ENCODE measurements at places on chromosomes 5 and 9.
A peak's percentile ranks its signal among the peaks of the same experiment; 100 is the strongest.

DNA sequence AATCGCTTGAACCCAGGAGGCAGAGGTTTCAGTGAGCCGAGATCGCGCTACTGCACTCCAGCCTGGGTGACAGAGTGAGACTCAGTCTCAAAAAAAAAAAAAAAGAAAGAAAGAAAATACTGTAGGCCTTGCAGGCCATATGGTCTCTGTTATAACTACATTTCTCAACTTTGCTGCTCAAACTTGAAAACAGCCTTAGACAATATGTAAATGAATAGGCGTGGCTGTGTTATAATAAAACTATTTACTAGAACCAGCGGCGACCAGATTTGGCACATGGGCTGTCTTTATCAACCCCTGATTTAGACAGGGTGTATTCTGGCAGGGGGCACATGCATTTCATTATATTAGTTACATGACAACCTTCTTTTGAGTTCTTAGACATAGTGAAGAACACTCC lies 130.0 kb downstream of the C9orf152 start:
- no peak for DNase-seq

DNA sequence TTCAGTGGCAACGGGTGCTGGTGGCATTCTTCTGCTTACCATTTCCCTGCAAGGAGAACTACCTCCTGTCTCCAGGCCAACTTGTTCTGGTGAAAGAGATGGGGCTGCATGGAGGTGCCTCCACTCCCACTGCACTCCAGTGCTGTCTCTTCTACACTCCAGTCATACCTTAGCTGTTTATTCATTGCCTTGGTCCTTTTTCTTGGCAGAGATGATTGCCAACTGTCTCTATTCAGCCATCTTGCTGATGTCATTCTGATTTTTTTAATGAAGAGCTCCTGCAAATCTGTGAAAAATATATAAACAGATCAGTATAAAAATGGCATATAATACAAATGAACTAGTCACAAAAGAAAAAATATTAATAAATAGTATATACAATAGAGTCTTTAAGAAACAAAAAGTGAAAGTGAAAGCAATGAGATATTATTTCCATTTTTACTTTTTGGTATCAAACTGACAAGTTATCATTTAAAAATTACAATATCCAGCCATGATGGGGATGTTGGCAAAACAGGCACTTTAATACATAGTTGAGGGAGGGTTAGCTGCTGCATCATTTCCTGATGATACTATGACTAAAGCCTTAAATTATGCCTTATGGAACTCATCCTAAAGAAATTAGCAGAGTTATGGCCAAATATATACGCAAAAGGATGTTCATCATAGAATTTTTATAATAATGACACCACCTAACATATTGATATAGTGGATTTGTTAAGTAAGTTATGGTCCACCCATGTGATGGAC lies 109.4 kb downstream of the CARTPT start:
- DNase-seq: no peak

DNA sequence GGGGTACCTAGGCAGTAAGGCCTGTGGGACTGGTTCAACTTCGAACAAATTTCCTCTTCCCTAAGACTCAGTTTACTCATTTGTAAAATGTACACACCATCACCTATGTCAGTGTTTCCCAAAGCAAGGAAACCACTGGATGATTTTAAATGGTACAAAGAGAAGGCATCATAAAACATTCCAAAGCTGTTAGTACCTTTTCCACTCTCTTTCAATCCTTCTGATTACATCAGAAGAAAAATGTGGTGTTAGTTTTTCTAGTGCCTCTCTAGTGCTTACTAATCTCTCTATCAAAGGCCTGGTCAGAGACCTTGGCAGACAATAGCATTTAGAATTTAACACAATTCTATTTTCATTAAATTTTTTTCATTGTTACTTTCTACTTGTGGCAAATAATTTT lies 18.1 kb downstream of the NR6A1 start:
- no peak for DNase-seq

GRCh38 chr9:6055216-6055615 lies 39.8 kb upstream of the RANBP6 start:
- DNase-seq: peak; percentile 75

DNA sequence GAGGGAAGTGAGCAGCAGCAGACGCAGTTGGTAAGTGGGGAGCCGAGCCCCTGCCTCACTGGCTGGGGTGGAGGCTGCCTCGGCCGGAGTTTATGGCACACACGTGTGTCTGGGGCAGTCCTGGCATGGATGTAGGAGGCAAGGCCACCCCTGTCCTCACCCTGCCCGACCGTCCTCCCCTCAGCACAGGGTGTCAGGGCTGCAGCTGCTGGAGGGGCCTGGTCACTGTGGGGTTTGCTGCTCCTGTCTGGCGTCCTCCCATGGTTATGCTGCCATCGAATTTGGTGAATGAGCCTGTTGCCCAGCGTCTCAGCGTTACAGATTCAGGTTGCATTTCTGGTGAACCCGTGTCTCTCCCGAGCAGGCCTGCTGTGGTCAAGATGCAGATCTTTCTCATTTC lies 32.4 kb downstream of the CEP72 start:
- no peak for DNase-seq

DNA sequence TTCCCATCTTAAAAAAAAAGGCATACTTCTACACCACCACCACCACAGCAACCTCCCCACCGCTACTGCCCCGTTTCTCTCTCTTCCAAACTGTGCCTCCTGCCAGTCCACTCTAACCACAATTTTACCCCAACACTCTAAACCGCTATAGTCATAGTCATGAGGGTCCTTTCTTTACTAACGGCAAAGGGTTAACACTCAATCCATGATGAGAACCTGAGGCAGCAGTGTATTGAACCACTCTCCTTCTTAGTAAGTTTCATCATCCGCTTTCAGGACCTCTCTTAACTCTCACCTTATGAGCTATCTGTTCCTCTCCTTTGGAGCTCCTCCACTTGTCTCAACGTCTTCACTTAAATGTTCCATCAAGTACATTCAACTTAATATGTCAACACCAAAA lies 34.0 kb downstream of the IDNK start:
- no peak for DNase-seq

GRCh38 chr5:69516769-69517168 lies 24.2 kb downstream of the OCLN start:
- no peak for DNase-seq

DNA sequence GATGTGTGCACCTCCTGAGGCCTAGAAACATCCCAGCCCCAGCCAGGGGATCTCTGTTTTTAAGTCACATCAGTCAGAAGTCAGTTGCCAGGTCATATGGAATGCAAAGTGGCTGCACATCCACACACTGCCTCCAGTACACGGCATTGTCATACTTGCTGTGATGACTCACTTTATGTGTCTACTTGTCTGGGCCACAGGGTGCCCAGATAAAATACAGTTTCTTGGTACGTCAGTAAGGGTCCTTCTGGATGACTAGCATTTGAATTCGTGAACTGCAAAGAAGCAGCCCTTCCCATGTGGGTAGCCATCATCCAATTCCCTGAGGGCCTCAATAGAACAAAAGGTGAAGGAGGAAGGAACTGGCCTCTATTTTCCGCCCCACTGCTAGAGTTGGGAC lies 27.7 kb downstream of the AUH start:
- DNase-seq: no peak

GRCh38 chr5:87457706-87458105 lies 45.0 kb upstream of the CCNH start:
- DNase-seq: no peak

GRCh38 chr5:69492391-69492922 lies at the start of gene OCLN:
Gene OCLN, plus strand, starts transcription at chr5:69492790. Its CDS starts 11,455 bp downstream, at chr5:69504245.
- peak; percentile 56 for DNase-seq

- peak; percentile 14 for DNase-seq
These were observed 55.8 kb downstream of the PDCD1LG2 start for GRCh38 chr9:5566054-5566618.

GRCh38 chr9:101629636-101630035 lies 34.9 kb upstream of the PPP3R2 start:
- DNase-seq: no peak

- DNase-seq: peak; percentile 52
These were observed 140.2 kb downstream of the ALDH1A1 start for GRCh38 chr9:72812559-72813111.

- DNase-seq: no peak
These were observed 305.7 kb downstream of the ACTL7B start for GRCh38 chr9:108550106-108550505.

GRCh38 chr5:97568382-97568781 lies 385.3 kb upstream of the RIOK2 start:
- no peak for DNase-seq

- no peak for DNase-seq
These were observed 187.7 kb downstream of the CACNA1B start for GRCh38 chr9:138065287-138065686.

GRCh38 chr9:129206905-129207304 lies 28.8 kb upstream of the IER5L start:
- DNase-seq: no peak

DNA sequence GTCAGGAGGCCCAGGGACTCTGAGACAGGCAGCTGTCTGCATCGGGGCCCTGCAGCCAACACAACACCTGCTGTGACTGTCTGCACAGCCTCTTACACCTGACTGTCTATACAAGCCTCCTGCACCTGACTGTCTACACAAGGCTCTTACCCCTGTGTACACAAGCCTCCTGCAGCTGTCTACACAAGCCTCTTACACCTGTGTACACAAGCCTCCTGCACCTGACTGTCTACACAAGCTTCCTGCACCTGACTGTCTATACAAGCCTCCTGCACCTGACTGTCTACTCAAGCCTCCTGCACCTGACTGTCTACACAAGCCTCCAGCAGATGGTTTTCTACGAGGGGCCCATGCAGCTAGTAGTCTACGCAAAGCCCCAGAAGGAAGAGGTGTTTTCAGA lies 18.6 kb downstream of the IRX2 start:
- no peak for DNase-seq

DNA sequence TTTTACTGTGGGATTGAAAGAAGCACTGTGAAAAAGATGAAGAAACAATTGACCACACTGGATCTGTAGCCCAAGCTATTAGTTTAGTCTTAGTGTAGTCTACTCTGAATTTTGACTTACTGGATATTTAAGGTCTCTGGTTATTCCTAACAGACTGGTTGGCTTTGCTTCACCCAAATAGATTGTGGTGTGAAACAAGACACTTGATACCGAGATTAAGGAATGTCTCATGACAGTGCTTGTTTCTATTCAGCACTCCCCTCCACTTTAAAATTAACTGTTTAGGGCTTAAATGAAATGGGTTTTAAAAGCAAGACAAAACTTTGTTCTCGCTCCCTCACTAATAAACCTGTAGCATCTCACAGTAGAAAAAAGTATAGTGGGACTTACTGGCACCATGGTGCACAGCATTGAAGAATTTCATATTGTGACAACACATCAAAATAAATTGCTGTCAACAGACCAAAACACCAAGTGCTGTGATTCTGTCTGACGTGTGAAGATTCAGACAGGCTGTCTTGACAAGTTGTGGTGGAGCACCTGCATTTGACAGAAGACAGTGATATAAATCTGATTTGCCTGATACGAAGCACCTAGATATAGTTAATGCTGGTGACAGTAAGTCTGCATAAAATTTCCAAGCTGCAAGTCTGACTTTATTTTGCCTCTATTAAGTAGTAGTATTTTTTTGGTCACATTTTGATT lies 73.1 kb downstream of the PBX3 start:
- DNase-seq: no peak

DNA sequence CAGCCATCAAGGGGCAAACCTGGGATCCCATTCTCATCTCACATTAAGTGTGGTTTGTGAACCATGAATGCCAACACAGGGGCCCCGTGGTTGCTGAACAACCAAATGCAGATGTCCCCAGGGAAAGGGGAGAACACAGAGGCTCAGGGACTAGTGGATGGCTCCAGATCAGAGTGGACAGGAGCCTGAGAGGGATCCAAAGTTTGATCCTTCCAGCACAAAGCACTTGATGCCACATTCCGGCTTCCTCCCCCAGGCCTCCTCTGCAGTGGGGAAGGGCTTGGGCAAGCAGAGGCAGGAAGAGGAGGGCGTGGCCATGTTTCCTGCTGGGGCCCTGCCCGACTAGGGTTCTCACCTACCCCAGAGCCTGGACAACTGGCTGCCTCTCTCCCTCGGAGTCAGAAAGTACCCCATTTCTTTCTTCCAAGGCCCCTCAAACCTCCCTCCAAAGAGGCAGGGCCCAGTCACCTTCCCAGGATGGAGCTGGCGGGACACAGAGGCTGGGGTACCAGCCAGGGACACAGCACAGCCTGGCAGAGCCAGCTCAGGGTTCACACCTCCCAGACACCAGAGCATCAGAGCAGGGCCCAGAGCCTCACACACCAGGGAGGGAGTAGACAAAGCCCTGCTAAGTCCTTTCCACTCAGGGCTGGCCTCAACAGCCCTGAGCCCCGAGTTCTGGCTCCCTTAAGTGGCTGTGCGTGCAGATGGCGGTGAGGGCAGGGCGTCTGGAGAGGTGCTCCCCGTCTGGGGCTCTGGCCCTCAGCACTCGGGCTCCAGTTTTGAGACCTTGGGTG lies 4.3 kb upstream of the RNF44 start:
- peak; percentile 70 for DNase-seq

GRCh38 chr9:115952430-115953292 lies 200.9 kb upstream of the PAPPA start:
- no peak for DNase-seq

- no peak for DNase-seq
These were observed 196.4 kb downstream of the SEMA6A start for GRCh38 chr5:116378007-116378776.

GRCh38 chr9:88478246-88478645 lies 56.7 kb upstream of the NXNL2 start:
- no peak for DNase-seq

DNA sequence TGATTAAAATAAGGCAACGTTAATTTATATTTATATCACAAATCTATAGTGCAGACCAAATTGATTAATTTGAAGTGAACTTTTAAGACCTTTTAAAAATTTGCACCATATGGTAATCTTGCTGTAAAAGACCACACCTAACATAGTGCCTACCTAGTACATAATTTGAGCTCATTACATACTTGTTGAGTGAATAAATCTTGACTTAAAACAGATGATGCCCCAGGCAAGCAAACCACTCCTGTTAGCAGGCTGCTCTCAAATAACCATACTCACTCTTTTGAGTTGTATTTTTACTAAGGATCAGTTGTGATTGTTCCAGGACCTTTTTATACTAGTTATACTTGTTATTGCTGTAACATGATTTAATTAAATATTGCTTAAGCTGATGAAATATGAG lies 27.2 kb downstream of the CMYA5 start:
- DNase-seq: no peak

DNA sequence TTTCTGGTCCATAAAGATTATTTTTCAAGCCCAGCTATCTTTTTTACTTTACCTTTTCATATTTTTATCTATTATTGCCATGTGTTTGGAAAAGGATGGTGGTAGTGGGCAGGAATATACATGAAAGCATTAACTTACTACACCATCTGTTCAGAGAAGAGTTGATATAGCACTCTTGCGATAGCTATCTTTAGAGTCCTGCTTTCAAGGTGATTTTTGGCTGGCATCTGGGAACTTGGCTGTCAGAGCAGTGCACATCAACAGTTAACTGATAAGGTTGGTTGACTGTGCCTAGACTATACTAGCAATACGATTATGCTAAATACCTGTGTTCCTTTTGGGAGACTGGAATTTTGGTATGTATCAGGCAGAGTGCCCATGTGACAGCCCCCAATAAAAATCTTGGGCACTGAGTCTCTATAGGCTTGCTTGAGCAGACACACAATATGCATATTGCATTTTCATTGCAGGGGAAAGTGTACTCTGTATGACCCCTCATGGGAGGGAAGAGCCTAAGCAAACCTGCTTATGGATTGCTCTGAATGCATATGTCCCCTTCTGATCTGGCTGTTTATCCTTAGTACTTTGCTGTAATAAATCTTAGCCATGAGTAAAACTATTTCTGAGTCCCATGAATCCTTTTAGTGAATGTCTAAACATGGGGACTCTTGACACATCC lies 227.6 kb upstream of the C9orf72 start:
- DNase-seq: no peak

GRCh38 chr5:107472620-107473064 lies 198.1 kb downstream of the EFNA5 start:
- DNase-seq: no peak

GRCh38 chr9:91972076-91972626 lies 22.1 kb upstream of the ROR2 start:
- DNase-seq: peak; percentile 15

Measured in umbilical cord (tissue), 2 donors.